ENCODE measurements at places on chromosomes 7 and 10.

- DNase-seq, result no peak
Measured at GRCh38 chr10:60718886-60719285, 59.4 kb upstream of the CDK1 start.

DNA sequence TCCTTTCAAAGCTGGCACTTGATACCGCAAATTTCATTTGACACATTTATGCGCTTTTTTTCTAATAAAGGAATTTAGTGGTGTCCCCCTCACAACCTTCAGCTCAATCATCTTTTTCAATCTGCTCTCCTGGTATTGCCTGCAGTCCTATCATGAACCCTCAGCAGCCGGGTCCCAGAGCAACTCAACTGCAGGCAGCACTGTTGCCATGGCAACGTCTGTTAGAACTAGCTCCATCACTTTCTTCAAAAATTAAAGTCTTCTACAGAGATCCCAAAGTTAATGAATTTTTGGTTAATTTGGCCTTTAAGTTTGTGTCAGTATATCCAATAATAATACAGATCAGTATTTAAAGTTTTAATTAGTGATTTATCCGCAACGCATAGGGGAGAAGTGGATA lies 136.1 kb upstream of the TARP start:
- DNase-seq, result no peak

- no peak for DNase-seq
Measured at GRCh38 chr7:99563650-99564049, 5.2 kb downstream of the ZNF655 start.

DNA sequence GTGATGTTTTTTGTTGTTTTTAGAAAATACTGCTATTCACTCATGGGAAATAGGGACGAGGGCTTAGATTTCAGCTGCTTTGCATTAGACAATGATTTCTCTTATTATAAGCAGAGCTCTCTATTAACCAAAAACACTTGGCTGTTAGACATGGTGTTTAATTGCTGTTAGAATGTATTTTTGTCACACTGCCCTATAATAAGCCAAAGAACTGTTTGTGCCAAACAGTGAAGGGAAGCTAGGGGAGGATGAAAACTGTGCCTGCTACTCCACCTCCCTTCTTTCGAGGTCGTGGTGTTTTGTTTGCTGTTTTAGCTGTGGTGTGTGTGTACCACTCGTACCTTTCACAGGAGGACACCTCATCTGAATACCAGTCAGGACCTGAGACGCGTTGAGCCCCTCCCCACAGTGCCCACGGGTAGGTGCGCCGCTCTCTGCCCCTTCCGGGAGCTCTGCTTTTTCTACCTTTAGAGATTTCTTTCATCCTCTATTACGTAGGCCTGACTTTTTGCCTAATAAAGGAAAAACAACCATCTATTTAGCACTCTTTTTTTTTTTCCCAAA lies 57.9 kb downstream of the CUX1 start:
- DNase-seq, result no peak

- no peak for DNase-seq
Measured at GRCh38 chr7:1863091-1863900, 193.2 kb downstream of the ELFN1 start.

DNA sequence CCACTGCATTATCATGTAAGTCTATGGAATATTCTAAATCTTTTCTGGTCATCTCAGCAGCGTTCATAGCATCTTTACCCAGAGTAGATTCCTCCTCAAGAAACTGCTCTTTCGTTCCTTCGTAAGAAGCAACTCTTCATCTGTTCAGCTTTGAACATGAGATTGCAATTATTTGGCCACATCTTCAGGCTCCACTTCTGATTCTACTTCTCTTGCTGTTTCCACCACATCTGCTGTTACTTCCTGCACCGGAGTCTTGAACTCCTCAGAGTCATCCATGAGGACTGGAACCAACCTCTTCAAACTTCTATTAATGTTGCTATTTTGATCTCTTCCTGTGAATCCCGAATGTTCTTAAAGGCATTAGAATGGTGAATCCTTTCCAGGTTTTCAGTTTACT lies 12.7 kb downstream of the CHST12 start:
- no peak for DNase-seq

- no peak for DNase-seq
Measured at GRCh38 chr7:32564542-32564941, 69.3 kb downstream of the AVL9 start.

GRCh38 chr10:28942012-28942411 lies 264.7 kb downstream of the BAMBI start:
- DNase-seq, result no peak

- no peak for DNase-seq
Measured at GRCh38 chr10:79316671-79317431, 30.4 kb upstream of the PPIF start.

DNA sequence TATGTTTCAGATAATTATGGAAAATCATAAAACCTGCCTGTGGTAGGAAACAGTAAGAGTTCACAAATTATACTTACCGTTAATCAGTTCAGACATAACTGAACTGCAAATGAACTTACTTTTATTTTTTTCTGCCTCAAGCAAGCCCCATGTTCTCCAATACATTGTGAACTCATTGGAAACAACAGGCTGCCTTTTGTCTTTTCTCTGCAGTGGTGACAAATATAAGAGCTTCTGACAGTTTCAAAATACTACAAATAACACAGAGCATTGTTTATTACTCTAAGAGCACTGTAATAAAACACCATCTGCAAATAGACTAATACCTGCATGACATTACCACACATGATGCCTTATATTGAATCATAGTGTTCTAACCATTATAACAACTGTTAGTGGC lies 94.0 kb upstream of the CDCA7L start:
- DNase-seq, result no peak

DNA sequence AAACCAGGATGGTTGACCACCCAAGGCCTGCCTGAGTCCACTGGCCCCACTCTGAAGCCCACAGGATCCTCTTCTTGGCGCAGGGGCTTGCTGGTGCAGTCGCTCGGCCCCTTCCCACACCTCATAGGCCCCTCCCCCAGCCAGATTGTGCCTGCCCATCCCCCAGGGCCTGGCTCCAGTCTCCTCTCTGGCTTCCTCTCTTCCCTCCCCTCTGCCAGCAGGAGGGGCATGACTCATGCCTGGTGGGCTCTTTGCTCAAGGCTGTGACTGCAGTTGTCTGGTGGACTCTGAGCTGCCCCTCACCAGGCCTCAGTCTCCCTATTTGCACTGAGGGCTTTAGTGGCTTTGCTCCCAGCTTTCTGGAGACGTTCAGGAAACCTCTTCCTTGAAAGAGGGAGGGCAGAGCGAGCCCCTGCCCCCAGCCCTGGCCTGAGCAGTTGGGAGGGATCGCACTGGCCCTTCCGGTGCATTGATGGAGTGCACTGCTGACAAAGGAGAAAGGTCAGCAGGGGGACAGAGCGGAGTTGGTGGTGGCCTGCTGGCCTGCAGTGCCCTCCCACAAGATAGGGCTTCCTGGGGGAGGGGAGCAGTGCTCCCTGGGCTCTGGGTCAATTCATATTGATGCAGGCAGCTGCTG lies 60.7 kb downstream of the ZMIZ1 start:
- peak; percentile 67 for DNase-seq

DNA sequence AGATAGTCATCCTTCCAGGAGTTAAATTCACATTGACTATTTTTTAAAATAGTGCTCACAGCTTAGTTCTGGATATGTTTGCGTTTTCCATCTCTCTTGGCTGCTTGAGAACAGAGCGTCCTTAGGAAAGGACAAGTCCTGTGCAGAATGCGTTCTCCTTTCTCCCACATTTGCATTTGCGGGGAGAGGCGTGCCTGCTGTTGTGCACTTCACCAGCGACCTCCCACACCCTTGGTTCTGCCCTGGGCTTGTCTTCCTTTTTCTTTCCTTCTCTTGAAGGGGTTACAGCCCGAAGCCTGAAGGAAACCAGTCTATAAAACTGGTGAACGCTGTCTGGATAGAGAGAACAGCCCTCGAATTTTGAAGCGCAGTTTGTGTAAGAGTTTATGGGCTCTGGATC lies 367.1 kb downstream of the DPP6 start:
- no peak for DNase-seq

- DNase-seq, result no peak
Measured at GRCh38 chr10:30502266-30503060, 68.5 kb downstream of the MAP3K8 start.

DNA sequence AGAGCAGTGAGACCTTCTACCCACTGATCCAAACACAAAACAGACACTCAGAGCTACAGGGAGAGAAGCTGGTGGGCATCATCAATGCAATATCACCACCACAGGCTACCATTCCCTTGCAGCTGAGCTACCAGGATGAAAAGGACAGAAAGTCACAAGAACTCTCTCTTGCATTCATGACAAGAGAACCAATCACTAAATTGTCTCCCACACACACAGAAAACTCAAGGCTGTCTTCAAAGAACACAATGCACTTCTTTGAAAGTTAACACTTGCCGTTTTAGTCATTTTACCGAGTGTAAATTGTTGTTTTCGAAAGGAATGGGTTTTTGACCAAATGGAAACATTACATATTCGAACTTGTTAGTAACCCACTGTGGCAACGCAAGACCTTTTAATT lies 626.6 kb downstream of the SORCS1 start:
- DNase-seq, result no peak

GRCh38 chr7:54253036-54253373 lies 289.2 kb upstream of the VSTM2A start:
- DNase-seq, result no peak

DNA sequence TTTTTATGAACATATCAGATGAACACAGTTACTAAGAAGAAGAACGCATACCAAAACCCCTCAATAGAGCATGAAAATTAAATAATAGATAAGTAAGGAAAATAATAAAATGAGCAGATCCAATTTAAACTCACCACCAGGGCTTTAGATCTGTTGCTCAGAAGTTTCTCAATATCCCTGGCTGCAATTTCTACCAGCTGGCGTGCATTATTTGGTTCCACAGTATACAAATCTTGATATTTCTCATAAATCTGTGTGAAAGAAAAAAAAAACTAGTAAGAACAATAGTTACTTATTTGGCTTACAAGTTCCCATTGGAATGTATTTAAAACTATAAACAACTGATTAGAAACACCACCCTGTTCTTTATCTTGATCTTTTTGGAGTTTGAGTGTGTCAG lies 108.6 kb downstream of the CACNA2D1 start:
- DNase-seq, result no peak

GRCh38 chr7:1943933-1944618 lies 274.0 kb downstream of the ELFN1 start:
- DNase-seq, result no peak

DNA sequence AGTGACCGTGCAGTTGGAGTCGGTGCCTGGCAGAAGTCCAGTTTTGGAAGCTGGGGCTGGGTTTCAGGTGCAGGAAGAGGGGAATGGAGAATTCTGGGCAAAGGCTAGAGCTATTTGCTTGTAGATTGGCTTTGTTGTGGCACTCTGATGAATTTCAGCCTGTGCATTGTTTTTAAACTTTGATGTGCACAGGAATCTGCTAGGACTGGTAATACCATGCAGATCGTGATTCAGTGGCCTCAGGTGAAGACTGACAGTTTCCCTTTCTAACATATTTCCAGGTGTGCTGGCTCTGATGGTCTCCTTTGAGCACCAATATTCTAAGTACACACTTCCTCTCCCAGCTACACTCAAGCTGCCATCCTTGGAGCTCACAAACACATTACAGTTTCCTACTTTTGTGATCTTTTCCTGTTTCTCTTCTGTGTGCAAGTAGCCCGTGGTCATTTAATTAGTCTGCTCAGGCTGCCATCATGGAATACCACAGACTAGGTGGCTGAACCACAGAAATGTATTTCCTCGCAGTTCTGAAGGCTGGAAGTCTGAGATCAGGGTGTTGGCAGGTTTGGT lies 55.6 kb downstream of the NOC3L start:
- no peak for DNase-seq

- peak; percentile 89 for DNase-seq
Measured at GRCh38 chr7:5423976-5424748, 528 bp upstream of the TNRC18 start.

DNA sequence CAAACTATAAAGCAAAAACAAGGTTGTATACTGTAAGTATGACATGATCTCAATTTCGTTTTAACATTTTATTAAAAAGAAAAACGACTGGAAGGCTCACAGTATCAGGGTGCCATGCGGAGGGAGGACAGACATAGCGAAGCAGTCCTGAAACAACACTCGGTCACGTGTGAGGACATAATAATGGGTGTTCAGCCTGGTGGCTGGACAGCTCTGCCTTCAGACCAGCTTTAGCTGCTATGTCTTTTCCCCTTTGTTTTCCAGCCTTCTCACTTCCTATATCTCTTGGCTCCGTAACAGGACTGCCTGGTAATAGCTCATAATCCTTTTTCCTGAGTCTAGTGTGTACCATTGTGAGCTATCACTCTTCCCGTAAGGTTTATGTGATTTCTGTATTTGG lies 18.4 kb upstream of the KLF14 start:
- DNase-seq, result no peak

DNA sequence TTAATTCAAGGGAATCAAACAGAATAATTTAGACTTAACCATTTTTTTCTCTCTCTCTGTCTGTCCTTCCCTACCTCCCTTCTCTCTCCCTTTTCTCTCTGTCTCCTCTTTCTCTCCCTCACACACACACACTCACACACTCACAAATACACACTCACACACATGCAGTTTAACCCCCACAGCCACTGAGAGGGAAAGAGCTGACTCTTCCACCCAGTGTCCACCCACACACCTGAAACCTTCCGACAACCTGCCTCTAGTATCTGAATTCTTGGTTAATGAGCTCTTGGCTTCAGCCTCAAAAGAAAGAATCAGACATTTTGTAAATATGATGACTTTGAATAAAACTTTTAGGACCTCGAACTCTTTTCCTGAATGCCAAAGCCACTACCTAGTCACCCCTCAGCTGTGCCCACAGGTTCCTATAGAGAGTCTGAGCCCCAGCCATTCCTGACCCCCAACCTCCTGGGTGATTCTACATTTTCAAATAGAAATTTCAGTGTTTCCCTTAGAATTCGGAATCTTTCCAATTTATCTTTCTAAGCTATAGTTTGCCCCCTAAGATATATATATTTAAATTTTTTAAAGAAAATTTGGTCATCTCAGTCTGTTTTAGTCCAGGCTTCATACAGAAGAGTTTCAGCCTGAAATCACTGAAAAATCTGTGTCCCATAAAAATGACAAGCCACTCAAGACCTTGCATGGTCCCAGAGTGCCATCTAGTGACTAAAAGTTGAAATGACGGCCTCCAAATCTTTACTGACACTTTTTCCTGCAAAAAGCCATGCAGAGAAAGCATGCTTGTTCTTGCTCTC lies 202.8 kb downstream of the IPMK start:
- no peak for DNase-seq

DNA sequence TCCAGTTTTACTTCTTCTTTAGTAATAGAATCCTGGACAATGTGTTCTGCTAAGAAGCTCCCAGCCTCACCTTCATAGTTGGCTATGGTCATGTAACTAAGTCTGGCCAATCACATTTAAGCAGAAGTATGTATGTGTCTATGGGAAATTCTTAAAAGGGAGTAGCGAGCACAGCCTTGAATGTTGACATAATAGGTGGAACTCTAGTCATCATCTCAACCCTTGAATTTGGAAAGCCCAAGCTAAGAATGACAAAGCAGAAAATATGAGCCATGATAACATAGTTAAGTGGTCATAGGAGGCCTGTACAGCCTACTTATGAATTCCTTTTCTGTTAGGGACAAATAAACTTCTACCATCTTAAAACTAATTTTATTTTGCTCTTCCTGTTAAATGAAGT lies 134.1 kb downstream of the MAGI2 start:
- DNase-seq, result no peak

- no peak for DNase-seq
Measured at GRCh38 chr7:153088601-153089000, 329.0 kb downstream of the ACTR3B start.

Measured in iPS DF 19.7 (cell line).